Uterus (tissue), 4 donors: ENCODE measurements at places on chromosomes 3 and 15. TPM values are rescaled to one million over a fixed set of nuclear protein-coding genes. Genes with fewer than 3 reads are reported as not detected.

Gene LRRC49
- 18.5 TPM for total RNA-seq

Gene GOLGA6B
- not detected for total RNA-seq

Gene CD86
- total RNA-seq: 4.3 TPM

Gene GABRG3
- total RNA-seq: not detected

Gene CLEC3B
- 63.4 TPM for total RNA-seq

Gene CPNE4
- total RNA-seq: not detected

Gene CTNNB1
- 1,124 TPM for total RNA-seq

Gene GRK7
- total RNA-seq: 0.14 TPM

Gene TUBGCP4
- 20.2 TPM for total RNA-seq

Gene GOLGA8S
- total RNA-seq: not detected

Gene CCDC13
- total RNA-seq: 1.7 TPM

Gene PPP1R14D
- not detected for total RNA-seq

Gene TNFSF10
- 44.7 TPM for total RNA-seq

Gene LYZL4
- not detected for total RNA-seq

Gene NLGN1
- total RNA-seq: 10.3 TPM

Gene WDR49
- 23.1 TPM for total RNA-seq

Gene NANOGP8
- total RNA-seq: not detected

Gene ZNF860
- total RNA-seq: 0.26 TPM

Gene NEDD4
- 29.7 TPM for total RNA-seq

Gene AHSG
- not detected for total RNA-seq

Gene SOX14
- total RNA-seq: not detected

Gene ZNF620
- 5.9 TPM for total RNA-seq

Gene CAMK2N2
- total RNA-seq: not detected

Gene ANKRD63
- not detected for total RNA-seq

Gene ACKR2
- total RNA-seq: 3.1 TPM

Gene EFHB
- total RNA-seq: 5.7 TPM

Gene SERPINI1
- total RNA-seq: 35.0 TPM

Gene SUSD5
- total RNA-seq: 9.5 TPM

Gene ANP32A
- total RNA-seq: 110 TPM

Gene TERC
- total RNA-seq: 433 TPM

Gene ZNF80
- not detected for total RNA-seq

Gene SLC28A1
- total RNA-seq: not detected

Gene GPX1
- 450 TPM for total RNA-seq

Gene LRTM1
- total RNA-seq: not detected

Gene VIPR1
- total RNA-seq: 0.76 TPM

Gene SMCO1
- total RNA-seq: not detected

Gene PAK6
- 3.3 TPM for total RNA-seq

Gene IGF1R
- total RNA-seq: 30.0 TPM

Gene CHL1
- 20.3 TPM for total RNA-seq

Gene LMAN1L
- 1.5 TPM for total RNA-seq

Gene TRAT1
- total RNA-seq: 0.26 TPM

Gene JMJD7
- 15.4 TPM for total RNA-seq

Gene BFSP2
- not detected for total RNA-seq
